Frontal cortex (tissue), 4 donors: ENCODE measurements at places on chromosomes 12 and 14.

- no peak for DNase-seq
Measured at GRCh38 chr14:65792208-65792905, 379.8 kb downstream of the FUT8 start.

- no peak for DNase-seq
Measured at GRCh38 chr12:124874188-124874587, 10.5 kb upstream of the SCARB1 start.

DNA sequence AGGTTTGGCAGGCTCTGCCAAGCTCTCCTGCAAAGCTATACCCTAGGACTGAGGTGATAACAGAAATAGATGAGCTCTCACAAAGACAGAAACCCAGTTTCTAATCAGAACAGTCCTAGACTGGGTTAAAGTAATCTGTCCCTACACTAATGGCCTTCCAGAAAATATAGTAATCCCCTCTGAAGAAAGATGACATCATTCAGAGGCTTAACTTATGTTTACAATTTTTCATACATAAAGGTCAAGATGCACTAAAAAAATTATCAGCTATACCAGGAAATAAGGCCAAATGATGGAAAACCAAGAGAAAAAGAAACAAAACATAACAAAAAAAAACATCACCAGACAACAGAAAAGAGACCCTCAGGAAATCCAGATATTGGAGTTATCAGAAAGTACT is 4.9 kb upstream of the WASHC4 start:
- no peak for DNase-seq

- DNase-seq, result no peak
Measured at GRCh38 chr12:106973545-106973944, 13.4 kb downstream of the MTERF2 start.

DNA sequence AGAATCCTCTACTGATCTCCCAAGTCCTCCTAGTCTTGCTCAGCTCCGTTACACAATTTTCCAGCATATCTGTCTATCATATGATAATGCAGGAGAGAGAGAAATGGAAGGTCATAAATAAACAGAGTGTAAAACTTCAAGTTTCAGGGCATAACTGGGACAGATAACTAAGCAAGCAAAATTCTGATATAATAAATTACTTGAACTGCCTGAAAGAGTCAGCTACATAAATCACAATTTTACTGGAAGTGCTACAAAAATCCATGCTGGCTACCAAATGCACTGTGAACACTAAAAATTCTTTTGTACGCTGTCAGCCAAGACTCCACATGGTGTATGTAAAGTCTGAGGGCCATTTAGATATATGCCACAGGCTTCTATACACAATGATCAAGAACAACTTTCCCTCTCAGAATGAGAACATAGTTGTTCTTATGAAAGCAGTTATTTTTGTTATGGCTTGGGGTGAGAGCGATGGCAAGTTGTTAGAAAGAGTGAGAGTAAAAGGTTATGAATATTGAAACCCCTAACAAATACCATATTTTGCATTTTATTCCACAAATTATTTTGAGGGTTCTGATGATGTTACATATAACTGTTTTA is 41.1 kb downstream of the GRIP1 start:
- no peak for DNase-seq

DNA sequence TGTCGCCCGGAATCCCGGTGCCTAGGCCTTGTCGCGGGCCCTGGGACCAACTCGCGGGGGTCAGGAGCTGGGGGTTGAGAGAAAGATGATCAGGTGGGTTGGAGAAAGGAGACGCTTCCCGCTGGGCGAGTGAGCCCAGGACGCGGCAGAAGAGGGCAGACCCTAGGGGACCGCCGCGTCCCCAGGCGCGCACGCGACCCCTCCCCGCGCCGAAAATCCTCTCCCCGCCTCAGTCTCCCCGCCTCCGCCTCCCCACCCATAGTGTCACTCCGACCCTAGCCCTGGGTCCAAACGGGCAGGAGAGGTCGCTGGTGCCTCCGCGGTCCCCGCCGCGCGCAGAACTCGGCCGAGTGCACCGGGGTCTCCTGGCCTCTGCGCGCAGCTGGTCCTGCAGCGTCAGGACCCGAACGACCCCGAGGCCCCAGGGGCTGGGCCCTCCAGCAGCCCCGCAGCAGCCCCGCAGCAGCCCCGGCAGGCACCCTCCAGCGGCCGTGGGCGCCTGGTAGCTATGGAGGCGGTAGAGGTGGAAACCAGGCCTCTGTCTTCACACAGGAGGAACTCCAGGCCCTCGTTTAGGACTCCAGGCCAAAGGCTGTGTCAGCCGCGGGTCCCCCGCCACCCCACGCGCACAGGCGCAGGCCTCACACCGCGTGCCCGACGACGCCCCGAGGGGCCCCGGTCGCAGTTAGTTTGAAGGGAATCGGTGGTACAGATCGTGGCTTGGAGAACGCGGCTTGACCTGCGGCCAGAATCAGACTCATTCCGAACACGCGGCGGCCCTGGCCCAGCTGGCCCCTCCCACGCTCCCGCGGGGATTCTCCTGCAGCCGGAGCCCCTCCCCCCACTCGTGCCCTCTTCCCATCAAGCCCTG is 60.1 kb upstream of the EIF5 start:
- no peak for DNase-seq

- DNase-seq, result no peak
Measured at GRCh38 chr12:65666876-65667275, 157.4 kb upstream of the HMGA2 start.

- DNase-seq, result no peak
Measured at GRCh38 chr12:91958816-91959215, 186.8 kb downstream of the BTG1 start.

DNA sequence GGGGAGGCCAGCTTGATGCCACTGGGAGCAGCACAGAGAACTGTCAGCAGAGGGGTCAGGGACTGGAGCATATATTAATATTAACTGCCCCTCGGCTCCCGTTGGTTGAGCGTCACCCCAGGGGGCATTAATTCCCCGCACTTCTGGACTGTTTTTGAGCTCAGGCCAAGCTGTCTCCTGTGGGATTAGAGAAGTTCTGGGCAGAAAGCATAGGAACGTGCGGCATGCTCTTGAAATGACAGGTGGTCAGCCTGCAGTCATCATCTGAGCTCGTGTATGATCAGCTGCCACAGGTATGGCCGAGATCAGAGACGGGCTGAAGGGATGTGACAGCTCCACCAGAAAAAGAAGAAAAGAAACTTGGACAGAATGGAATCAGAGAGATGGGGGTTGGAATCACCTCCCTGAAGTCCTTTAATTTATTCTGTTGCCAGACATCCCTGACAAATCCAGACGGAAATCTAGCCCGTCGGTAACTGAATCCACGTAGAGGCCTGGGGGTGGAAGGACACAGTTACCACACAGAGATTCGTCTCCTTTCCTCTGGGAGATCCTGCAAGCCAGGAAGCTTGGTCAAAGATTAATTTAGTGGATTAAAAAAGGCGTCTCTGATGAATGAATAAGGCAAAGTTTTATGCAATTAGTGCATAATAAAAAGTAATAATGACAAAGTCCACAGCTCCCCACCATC is 23.6 kb downstream of the NR1H4 start:
- DNase-seq, result no peak

DNA sequence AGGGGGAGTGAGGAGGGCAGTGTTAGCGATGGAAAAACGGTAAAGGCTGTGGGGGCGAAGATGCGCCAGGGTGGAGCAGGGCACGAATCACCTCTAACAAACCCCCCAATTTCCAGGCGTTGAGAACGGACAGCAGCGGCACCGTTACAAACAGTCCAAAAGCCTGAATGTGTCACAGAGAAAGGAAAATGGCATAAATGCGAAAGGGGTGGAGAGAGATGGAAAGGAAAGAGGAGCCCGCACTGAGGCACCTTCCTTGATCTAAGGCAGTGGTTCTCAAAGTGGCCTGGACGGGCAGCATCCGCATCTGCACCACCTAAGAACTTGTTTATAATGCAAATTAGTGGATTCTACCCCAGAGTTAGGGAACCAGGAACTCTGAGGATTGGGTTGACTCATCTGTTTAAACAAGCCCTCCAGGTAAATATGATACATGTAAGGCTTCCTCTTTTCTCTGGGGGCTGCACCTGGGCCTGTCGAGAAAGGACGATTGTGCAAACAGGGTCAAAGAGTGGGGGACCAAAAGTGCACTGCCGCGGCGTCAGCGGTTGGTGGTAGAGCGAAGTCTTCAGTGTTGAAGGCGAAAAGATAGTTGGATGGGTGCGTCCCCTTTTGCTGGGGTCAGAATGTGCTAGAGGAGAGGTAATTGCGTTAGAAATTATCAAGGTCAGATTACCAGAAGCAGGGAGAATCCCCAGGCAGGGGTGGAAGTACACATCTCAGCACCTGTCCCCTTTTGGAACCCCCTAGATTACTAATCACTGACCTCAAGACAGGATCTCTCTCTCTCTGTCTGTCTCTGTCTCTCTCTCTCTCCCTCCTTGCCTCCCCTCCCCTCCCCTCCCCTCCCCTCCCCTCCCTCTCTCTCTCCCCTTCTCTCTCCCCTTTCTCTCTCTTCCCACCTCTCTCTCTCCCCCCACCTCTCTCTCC is 1.3 kb upstream of the KCNH5 start:
- DNase-seq, result no peak

DNA sequence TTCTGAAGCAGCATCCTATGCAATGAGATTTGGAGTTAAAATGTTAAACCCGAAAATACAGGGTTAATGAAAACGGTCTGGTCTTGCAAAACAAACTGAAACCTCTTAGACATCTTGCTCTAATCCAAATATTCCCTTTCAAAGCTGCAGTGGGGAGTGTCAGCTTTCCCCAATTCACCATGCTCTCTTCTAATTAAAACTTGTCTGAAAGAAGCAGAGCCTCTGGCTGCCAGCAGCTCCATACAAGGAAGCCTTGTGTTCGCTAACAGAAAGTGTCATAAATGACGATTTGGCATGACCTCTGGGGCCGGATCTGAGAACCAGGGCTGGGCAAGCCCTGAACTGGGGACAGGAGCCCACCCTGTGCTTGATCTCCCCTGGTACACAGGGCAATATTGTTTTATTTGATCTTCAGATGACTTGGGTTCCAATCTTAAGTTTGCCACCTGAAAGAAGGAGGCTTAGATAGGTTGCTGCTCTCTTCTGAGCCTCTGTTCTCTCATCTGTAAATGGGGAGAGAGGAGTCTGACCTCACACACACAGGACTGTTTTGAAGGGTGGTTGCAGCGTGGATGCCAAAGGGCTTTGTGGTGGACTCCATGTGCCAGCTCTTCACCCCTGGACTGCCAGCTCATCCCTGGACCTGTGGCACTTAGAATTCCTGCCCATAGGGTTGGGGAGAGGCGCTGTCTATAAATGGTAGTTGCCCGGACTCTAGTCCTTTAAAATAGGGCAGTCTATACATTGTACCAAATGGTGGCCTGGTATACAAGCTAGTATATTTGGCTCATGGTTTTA is 7.8 kb downstream of the KMT5A start:
- peak; percentile 52 for DNase-seq

DNA sequence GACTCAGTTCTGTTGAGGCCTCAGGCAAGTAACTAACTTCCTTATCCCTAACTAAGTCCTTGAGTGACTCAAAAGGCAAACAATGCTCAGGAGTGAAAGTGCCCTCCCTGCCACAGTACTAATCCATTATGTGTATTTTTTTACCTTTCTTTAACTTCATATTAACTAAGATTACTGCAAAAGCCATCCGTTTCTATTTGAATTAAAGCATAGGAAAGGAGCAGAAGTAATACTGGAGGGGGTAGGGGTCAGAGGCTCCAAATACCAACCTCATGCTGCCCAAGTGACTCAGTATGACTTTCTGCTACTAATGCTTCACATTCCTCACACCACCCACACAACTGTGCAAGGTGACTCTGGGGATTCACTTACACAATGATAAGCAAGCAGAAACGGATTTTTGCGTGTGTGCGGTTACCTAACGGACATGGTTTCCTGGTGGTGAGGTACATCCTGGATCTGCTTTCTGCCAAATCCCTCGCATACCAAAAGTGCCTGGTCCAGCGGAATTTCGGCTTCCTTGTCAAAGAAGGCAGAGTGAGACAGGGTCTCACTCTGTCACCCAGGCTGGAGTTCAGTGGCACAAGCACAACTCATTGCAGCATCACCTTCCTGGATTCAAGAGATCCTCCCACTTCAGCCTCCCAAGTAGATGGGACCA is 25.1 kb downstream of the MOK start:
- DNase-seq, result no peak

DNA sequence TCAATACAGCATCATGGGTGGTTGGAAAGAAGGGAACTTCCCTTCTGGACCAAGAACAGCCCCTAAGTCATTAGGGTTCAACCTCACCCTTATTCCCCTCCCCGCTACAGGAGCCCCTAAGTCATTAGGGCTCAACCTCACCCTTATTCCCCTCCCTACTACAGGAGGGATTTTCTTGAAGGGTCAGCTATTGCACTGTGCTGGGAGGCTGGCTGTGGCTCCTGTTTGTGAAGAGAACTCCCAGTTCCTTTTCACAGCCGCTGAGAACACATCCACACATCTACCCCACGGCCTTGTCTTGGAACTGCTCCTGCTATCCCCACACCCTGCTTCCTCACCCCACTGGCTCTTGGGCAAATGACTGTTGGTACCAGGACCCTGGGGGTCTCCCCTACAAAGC is 44.9 kb downstream of the ERH start:
- no peak for DNase-seq

DNA sequence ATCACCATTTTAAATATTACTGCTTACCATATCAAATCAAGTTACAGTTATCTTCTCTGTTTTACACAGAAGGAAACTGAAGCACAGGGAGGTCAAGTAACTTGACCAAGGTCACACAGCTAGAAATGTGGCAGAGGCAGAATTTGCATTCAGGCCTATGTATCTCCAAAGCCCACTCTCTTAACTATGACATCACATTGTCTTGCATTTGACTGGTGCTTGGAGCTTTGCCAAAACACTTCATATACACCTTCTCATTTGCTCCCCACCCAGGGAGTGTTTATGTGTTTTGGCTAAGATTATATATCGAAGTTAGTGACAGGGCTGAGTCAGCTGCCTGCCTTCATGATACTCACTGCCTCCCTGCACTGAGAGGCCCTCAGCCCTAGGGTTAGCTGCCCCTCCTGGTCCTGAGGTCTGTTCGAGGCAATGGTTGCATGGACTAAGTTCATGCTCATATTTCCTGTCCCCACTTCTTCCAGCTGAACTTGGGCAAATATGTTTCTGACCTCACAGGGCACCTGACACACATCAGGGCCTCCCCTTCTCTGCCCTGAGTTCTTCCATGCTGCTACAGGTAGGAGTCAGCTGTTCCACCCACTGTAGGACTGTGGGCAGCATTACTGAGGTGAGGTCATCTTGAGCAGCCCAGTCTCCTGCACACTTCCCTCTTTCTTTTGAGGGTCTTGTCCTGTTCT is 1.8 kb downstream of the GALNT6 start:
- no peak for DNase-seq

DNA sequence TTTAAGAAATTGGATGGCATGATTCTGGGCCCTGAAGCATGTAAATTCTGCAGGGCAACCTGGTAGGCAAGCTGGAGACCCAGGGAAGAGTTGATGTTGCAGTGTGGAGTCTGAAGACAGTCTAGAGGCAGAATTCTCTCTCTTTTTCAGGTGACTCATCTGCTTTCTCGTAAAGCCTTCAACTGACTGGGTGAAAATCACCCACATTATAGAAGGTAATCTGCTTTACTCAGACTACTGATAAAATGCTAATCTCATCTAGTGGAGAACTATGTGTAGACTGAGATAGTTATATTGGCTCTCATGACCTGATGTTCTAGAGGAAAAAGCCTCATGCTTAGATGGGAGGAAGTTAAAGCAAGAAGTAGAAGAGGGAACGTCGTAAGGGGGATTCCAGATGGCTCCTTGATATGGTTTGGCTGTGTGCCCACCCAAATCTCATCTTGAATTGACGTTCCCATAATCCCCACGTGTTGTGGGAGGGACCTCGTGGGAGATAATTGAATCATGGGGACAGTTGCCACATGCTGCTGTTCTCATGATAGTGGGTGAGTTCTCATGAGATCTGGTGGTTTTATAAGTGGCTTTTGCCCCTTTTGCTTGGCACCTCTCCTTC is 723.8 kb downstream of the BCL11B start:
- no peak for DNase-seq

GRCh38 chr14:34165847-34166350 is 215.0 kb upstream of the EGLN3 start:
- DNase-seq, result no peak
